CD4-positive, alpha-beta T cell treated with Interleukin-12 subunit alpha and Interleukin-12 subunit beta, for 1 hour (primary cell): ENCODE measurements at places on chromosomes 16 and 17.

DNA sequence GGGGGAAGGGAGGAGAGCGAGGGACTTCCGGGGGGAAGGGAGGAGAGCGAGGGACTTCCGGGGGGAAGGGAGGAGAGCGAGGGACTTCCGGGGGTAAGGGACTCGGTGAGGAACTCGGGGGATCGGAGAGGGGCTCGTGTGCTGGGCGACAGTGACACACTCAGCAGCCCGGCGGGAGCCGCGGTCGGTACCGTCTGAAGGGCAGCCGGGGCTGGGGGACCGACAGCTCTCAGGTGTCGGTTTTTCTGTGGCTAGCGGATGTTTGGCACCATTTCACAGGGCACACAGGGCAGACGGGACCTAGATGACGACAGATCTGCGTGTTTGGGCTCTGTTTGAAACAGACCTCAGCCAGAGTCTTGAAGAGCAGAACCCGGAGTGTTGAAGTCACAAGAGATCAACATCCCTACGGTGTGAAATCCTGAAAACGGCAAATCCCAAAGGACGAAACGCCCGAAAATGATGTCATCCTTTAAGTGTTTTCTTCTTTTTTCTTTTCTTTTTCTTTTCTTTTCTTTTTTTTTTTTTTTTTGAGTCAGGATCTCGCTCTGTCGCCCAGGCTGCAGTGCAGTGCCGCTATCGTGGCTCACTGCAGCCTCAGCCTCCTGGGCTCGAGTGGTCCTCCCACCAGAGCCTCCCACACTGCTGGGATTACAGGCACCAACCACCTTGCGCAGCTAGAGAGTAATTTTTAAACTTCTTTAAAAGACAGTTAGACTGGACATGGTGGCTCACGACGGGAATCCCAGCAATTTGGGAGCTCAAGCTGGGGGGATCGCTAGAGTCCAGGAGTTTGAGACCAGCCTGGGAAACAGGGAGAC is 23.9 kb downstream of the ZNF778 start:
- peak; percentile 86 for DNase-seq

DNA sequence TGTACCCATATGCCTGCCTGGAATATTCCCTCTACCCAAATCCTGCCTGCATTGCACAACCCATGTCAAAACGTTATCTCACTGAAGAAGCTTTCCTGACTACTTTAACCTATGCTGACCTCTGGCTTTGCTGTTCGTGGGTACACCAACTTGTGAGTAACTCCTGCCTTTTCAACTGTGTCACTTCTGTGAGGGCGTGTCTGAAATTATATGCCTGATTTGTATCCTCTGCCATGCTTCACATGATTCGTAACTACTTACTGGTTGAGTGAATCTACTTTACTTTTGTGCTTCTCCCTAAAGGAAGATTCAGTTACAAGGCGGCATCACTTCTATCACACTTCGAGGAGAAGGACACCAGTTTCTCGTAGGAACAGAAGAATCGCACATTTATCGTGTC is 33.3 kb upstream of the USP43 start:
- no peak for DNase-seq

- DNase-seq = peak; percentile 29
These were observed 1.2 kb downstream of the AP2B1 start for GRCh38 chr17:35588196-35588920.

DNA sequence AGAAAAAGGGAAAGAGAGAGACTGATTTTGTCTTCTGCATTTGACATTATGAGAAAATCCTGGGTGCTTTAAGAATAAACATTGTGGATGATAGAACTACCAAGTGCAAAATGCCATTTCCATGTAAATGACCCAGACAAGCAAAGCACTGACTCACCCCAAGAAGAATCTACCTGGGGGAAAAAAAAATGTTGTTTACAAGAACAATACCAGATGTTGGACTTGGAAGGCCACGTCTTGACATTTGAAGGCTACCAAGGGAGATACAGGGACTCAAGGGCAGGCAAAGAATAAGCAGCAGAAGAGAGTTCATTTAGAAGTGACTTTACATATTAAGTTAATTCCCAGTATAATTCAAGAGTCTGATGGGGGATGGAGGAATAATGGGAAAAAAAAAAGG is 125.3 kb downstream of the TMEM114 start:
- DNase-seq = no peak

DNA sequence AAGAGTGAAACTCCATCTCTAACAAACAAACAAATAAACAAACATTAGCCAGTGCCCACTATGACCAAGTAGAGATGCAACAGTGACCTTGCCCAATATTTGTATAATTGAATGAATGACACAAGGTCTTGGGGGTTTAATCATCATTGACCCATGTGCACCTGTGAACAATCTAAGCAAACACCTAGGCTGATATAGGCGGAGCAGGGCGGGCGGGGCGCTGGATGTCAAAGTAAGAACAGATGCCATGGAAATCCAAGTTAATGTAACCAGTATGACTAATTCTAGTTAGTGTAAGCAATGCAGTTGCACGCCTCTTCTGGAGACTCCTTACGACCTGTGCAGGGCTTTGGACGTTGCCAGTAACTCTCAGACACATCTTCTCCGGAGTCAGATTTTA is 17.6 kb downstream of the RCVRN start:
- DNase-seq = no peak

DNA sequence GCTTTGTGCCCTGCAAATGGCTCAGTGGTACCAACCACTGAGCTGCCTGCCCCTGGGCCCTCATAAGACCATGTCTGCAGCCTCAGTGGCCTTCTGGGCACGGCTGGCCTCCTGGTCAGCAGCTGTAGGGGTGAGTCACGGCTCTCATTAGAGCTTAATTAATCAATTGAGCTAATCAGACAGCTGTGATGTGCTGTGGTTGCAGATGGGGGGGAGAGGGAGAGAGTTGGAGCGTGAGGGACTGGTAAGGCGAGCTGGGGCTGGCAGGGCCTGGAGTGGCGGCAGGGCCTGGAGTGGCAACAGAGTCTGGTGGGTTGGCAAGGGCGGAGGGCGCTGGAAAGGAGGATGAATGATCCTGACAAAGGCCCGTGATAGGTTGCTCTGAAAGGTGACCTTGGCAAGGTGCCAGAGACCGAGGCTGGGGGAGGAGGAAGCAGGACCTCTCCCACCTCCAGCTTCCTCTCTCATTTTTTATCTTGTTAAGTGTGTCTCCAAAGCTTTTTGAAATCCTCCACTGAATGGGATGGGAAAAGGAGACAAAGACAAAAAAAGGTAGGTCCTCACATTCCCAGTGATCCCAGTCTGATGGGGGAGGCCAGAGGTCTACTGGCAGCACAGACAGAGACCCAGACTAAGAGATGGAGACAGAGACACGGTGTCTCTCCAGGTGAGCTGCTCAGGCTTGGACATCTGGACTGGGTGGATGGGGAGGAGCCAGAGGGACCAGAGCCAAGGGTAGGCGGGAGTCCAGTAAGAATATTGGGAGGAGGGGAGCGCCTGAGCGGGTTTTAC is 41.6 kb downstream of the DCAKD start:
- no peak for DNase-seq

DNA sequence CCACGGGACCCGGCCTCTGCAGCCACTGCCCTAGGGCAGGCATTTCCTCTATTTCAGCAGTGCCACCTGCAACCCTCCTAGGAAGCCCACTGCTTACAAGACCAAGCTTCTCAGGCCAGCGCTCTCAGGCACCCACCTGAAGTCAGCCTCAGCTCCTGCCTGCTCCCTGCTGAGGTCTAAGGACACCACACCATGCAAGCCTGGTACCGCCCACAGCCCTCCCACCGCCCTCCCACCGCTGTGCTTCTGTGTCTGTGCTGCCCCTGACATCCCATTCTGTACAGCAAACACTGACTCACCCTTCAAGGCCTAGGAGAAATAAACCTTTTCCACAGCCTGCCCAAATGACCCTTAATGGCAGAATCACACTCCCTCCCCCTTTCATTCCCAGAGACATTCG is 6.3 kb downstream of the CLUH start:
- DNase-seq = no peak

GRCh38 chr17:81002409-81003361 is 11.0 kb downstream of the CHMP6 start:
- no peak for DNase-seq

DNA sequence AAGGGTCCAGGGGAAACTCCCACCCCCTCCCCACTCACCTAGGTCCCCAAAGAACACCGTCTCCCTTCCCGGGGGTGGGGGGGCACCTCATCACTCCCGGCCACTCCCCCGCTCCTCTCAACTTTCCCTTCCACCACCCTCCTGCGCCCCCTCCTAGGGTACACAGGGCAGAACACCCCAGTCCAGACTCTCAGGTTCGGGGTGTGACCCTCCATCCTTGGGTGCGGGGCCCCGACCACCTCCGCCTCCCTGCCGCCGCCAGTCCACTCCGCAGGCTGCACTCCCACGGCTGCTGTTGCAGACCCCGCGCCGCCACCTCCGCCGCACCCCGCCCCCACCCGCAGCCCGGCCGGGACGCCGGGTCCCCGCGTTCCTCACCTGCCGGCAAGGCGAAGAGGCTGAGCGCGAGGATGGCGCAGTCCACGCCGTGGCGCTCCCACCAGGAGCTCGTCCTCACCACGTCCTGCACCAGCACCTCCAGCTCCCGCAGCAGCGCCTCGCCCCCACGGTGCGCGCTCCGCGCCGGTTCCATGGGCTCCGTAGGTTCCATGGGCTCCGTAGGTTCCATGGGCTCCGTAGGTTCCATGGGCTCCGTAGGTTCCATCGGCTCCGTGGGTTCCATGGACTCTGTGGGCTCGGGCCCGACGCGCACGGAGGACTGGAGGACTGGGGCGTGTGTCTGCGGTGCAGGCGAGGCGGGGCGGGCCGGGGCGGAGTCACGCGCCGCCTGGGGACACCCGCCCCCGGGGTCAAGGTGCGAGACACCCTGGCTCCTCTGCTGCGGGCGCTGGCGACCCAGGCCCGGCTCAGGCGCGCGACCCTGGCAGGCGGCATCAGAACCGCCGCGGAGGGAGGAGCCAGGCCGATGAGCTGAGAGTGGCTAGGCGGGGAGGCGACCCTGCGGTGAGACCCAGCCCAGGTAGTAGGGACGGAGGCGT is at the start of gene FADS6:
TSS of gene FADS6 (minus strand) at position 660 of the 938 bp plus-strand sequence. CDS start at position 622, 38 bp downstream.
- DNase-seq = peak; percentile 10

DNA sequence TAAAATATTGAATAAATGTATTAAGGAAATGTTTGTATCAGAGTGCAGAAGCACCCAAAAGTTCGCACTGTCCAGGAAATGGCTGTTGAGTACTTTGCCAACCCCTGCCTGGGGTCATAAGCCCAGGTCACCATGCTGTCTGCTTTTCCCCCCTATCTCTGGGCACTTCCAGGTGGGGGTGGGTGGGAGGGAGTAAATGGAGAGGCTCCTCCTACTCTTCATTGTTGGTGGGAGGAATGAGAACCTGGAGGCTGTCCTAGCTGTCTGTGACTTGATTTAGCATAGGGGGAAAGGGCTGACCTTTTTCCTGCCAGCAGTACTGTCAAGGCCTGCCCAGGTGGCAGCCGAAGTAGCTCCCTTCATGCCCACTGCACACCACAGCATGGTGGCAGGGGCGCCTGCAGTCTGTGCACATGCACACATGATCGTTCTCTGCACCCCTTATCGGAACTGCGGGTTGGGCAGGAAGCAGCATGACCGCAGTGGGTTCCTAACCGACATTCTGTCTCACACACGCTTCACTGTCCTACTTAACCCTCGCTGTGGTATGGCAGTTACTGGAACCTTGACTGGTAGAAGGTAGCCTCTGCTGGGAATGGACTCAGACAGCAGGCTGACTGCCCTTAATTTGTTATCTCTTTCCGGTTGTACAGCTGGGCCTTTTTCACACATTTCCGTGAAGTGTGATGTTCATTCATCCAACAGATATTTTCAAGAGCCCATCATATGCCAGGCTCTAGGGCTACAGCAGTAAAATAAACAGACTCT is 41.5 kb downstream of the LDHD start:
- DNase-seq = peak; percentile 86

DNA sequence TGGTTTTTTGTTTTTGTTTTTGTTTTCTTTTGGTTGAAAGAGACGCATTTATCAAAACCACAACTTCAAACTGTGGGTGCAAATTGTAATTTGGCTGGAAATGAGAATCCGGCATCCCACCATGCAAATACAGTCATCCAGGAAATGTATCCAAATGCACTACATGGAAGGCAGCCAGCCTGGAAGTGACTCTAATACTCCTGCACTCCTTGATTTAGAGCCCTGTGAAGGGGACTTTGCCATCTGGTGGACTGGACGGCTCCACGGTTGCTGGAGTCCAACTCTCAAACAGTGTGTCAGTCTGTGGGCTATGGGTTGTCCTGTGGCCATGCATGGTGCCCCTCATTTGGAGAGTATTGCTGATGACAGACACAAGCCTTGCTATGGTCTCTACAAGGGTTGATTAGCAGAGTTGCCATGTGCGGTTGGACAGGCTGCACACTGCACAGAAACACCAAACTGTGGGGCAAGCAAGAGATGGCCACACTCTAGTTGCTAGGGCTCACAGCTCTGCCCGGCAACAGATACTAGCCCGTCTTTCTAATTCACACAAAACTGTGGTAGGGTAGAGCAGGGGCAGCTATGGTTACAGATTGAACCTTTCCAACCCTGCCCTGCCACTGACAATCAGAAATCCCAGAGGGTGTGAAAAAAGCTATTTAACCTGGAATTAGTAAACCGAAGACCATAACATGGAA is 62.4 kb downstream of the VAT1L start:
- DNase-seq = no peak

DNA sequence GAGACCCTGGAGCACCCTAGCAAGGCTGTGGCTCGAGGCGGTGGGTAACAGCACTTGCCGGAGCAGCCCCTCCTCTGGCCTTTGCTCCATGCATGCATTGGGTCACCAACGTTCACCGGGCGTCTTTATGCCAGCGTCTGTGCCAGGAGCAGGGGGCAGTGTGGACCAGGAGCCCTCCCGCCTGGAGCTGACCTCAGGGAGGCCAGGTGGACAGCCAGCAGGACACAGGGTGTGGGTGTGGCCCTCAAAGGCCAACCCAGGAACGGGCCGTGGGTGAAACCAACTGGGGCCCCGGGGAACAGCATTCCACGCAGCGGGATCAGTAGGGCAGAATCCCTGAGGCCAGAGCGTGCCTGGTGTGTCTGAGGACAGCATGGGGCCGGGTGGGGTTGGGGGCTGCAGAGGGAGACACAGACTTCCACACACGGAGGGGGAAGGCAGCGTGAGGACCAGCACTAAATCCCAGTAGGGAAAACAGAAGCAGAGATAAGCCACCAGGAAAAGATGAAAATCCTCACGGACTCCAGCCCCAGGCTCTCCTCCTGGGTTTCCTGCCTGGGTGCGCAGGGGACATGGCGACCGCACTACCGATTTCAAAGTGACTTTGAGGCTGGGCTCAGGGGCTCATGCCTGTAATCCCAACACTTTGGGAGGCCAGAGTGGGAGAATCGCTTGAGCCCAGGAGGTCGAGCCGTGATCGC is 2.9 kb upstream of the CD7 start:
- no peak for DNase-seq
